T-helper 2 cell (primary cell): ENCODE measurements at places on chromosomes 2 and 18.

DNA sequence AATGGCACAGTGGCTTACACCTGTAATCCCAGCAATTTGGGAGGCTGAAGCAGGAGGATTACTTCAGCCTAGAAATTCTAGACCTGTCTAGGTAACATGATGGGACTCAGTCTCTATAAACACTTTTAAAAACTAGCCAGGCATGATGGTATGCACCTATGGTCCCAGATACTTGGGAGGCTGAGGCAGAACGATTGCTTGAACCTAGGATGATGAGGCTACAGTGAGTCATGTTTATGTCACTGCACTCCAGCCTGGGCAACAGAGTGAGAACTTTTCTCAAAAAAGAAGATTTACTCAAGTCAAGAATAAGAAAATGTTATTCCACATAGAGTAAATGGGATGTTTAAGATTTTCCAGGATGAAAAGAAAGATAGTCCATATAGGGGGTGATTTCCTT lies 158.6 kb downstream of the HNMT start:
- DNase-seq: no peak

GRCh38 chr18:35511428-35511827 lies 13.7 kb upstream of the INO80C start:
- DNase-seq: no peak

DNA sequence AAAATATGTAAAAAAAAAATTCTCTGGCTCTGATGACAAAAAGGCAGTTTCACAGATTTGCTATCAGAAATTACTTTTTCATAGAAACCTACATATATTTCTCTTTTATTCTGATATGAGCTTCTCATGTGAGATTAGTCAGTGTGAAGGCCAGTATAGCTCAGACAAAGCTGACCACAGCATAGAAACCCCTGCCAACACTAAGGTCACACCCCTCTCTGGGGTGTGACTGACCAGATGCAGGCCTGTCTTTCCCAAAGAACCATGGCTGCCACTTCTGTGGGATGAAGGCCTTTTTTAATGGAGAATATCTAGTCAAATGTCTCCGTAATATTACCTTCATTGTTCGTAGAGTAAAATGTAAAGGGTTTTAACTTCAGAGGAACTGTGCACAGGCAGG lies 330.3 kb upstream of the KCNJ3 start:
- no peak for DNase-seq

GRCh38 chr2:88885275-88885674 lies 193.8 kb downstream of the RPIA start:
- DNase-seq: no peak

DNA sequence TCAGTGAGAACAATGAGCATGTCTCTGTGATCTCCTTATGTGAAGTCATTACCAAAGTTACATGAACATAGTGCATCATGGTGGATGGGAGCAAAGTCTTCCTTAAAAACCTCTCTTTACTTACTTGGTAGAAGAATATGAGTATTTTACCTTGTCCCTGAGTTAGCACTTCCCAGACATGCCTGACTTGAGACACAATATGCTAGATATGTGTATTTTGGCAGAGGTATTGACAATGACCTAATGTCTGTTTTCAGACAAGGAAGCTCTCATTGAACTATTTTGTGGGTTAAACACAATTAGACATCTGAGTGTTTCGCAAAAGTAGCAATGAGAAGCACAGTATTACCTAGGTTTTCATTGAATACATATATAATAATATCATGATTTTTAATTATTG lies 99.1 kb upstream of the MC4R start:
- DNase-seq: no peak

DNA sequence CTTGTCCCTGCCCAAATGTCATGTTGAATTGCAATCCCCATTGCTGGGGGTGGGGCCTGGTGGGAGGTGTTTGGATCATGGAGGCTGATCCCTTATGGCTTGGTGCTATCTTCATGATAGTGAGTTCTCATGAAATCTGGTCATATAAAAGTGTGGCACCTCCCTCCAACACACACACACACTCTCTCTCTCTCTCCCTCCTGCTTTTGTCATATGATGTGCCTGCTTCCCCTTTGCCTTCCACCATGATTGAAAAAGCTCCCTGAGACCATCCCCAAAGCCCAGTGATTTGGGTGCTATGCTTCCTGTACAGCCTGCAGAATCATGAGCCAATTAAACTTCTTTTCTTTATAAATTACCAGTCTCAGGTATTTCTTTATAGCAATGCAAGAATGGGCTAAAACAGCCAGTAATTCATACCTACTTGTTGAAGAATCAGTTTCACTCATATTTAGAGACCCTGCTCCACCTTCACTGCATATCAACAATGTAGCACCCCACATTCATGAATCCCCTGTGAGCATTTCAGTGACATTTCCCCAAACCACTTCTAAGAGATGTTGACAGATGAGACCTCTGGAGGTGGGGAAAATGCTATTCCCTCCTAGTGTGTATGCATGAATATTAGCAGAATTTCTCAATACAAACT lies 54.8 kb upstream of the STK17B start:
- no peak for DNase-seq

GRCh38 chr2:203893840-203894239 lies 26.3 kb downstream of the CTLA4 start:
- DNase-seq: no peak

GRCh38 chr18:11268153-11268552 lies 118.8 kb upstream of the PIEZO2 start:
- DNase-seq: no peak

DNA sequence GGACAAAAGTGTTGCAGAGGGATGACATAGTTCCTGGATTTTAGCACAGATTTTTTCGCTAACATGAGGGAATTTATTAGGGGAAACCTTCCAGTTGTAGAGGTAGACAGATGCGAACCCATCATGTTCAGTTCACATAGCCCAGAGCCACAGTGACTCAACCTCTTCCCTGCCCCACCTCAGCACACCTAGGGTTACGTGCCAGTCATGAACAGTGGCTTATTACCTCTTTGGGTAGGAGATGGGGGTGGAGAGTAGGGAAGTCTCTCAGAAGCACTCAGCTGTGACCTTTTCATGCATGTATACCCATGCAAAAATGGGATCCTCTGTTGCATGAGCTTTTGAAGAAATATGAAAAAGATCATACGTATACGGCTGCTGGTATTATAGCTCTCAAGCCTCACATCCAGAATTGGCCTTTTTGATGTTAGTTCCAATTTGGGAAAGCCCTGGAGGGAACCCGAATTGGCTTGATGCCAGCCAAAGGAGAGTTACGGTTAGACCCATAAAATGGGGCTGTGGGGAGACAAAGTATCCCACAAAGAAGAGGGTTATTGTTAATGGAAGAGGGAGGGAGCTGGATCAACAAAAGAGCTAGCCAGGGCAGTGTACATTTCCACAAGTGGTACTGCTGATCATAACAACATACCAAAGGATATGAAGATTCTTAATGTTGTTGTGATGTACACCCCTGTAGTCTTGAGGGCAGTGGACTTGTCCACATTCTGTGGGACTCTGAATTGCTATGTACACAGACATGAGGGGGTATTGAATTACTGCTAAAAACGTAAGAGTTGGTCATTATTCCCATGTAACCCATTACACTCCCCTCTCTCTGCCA lies 4.9 kb downstream of the TANC1 start:
- DNase-seq: no peak

DNA sequence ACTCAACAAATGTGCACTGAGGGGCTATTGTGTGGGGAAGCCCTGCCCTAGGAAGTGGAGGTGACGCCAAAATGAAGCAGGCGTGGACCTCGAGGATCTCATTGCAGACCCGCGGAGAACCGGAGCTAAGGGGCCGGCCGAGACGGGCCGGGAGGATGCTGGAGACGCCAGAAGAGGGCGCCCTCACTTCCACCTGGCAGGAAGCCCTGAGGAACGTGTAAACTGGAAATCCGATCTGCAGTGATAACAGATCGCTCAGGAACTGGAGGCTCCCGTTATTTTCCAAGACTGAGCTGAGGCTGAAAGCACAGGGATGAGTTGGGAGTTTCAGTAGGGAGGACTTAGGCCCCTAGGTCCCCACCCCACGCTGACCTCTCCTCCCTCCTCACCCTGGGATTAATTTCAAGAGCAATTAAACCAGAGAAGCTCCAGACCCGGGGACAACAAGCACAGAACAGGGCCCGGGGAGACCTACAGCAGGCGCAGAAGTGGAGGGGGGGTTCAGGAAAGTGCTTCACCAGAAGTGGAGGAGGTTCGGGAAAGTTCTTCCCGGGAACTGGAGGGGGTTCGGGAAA lies 7.7 kb upstream of the COL6A3 start:
- DNase-seq: peak; percentile 68

- DNase-seq: no peak
These were observed 13.1 kb upstream of the ROCK2 start for GRCh38 chr2:11357428-11357972.

GRCh38 chr2:174873471-174873870 lies 109.2 kb upstream of the CHRNA1 start:
- no peak for DNase-seq

DNA sequence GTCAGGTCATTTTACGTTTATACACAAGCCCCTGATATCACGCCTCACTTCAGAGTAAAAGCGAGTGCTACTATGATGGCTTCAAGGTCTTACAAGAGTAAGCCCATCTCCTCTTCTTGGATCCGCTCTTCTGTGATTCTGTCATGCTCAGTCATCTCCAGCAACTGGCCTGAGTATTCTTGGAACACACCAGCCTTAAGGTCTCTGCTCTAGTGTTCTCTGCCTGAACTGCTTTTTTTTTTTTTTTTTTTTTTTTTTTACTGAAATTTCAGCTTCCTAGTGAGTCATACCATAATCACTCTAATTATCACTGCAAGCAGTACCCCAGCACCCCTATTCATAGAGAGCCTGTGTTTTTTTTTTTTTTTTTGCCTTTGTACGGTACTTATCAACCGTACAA lies 1228.9 kb downstream of the CNTNAP5 start:
- DNase-seq: no peak

DNA sequence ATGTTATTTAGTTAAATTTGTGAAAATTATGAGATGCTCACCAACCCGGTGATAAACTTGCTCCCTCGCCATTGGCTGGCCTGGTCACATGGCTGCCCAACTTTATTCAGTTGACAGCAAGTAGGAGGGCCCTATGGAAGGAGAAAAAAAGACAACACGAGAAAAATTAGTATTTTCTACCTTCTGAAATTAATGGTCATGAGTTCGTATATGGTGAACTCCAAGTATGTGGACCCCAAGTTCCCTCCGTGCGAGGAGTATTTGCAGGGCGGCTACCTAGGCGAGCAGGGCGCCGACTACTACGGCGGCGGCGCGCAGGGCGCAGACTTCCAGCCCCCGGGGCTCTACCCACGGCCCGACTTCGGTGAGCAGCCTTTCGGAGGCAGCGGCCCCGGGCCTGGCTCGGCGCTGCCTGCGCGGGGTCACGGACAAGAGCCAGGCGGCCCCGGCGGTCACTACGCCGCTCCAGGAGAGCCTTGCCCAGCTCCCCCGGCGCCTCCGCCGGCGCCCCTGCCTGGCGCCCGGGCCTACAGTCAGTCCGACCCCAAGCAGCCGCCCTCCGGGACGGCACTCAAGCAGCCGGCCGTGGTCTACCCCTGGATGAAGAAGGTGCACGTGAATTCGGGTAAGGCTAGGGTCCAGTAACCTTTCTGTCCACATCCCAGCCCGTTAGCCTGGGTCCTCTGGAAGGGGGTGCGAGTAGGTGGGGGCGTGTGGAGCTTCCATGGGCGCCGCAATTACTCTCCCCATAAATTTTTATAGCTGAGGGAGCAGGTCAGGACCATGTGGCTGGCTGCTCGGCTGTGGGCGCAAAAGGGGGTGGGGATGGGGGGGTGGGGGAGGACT lies at the start of gene HOXD4:
TSS of gene HOXD4 (plus strand) at position 109 of the 846 bp plus-strand sequence. CDS start at position 193, 84 bp downstream.
- no peak for DNase-seq

GRCh38 chr2:26740890-26741302 lies 23.2 kb upstream of the SLC35F6 start:
- DNase-seq: no peak

GRCh38 chr2:48841126-48841525 lies 85.6 kb upstream of the LHCGR start:
- DNase-seq: no peak

- no peak for DNase-seq
These were observed 154.1 kb upstream of the ZNF804A start for GRCh38 chr2:184444217-184444616.

DNA sequence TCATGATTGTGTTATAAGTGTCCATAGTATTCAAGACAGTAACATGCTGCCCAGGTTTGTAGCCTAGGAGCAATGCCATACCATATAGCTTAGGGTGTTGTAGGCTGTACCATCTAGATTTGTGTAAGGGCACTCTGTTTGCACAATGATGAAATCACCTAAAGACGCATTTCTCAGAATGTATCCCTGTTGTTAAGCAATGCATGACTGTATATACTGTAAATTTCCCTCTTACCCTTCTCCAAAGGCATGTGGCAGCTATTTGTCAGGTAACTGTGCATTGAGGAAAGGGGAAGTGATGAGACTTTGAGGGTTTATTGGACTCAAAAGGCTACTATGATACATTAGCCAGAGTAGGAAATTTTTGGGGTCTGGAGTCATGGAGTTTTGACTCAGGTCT lies 180.8 kb downstream of the VAPA start:
- no peak for DNase-seq

GRCh38 chr2:201901786-201902185 lies 95.4 kb downstream of the CDK15 start:
- no peak for DNase-seq

- DNase-seq: no peak
These were observed 1311.3 kb upstream of the TMEFF2 start for GRCh38 chr2:193506035-193506434.

- DNase-seq: no peak
These were observed 83.0 kb downstream of the CCDC138 start for GRCh38 chr2:108869542-108869941.

GRCh38 chr2:54578648-54579045 lies 122.5 kb downstream of the SPTBN1 start:
- DNase-seq: no peak

DNA sequence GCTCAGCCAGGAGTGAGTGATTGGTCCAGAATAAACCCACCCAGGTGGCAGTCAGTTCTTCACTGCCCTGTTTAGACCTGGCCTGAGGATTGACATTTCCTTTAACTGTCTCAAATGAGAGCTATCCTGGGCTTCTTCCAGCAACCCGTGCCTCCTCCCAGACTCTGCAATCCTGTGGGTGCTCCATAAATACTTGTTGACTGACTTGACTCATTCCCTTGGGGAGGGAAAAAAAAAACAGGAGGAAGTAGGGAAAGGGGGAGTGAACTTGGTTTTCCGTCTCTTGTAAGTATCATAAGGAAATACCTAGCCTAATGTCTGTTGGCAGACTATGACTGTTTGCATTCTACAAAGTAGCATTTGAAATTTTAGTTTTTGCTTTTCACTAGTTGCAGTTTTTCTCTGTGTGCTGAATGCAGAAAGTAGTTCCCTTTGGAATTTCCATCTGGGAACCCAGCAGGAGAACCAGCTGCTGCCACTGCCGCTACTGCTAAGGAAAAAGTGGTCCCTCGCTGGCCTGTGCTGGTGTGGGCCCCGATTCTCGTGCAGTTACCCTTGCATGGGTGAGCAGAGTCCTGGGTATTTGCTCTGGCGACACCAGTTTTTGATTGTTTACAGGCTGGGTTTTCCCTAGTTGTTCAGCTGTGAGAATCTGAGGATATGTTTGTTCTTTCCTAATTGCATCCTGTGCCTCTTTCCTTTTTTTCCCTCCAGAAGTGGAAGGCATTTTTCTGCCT lies 78.8 kb downstream of the TGOLN2 start:
- DNase-seq: no peak
